HFFc6 (cell line): ENCODE measurements at places on chromosomes 6 and 20. TPM values are rescaled to one million over a fixed set of nuclear protein-coding genes. Genes with fewer than 3 reads are reported as not detected.

DNA sequence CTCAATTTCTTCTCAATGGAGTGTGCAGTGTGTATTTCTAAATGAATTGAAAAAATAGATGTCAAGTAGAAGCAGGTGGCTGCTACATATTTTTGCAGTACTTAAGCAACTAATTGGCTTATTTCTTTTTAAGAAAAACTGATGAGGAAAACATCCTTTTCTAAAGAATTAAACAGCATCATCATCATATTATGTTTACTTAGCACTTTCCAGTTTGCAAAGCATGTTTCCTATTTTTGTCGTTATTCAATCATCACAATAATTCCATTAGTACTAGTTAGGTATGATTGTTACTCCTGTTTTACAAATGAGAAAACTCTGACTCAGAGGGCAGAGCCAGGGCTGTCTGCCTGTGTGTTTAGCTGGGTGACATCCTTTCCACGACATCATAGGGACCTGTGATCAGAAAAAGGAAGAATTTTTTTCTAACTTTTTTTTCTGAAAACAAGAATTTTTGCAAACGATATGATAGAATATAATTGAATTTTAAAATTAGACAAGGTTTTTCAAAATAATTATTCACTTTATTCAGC lies 22.7 kb upstream of the BMP6 start:
- DNase-seq: no peak

DNA sequence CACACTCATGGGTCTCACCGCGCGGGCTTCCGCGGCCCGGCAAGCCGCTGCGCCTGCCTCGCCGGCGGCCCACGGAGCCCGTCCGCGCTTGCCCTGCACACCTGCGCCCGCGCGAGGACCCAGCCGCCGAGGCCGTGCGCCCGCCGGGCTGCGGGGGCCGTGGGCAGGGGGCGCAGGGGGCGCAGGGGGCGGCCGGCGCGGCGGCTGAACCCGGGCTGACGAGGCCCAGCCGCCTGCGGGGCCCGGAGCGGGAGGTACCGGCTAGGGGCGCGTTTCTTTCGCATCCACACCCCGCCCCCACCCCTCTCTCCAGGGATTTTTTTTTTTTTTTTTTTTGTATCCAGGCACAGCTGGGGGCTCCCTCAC lies 43.8 kb upstream of the OSTM1 start:
- no peak for DNase-seq

GRCh38 chr6:145116591-145117178 lies 618.6 kb downstream of the EPM2A start:
- no peak for DNase-seq

- DNase-seq: no peak
Measured at GRCh38 chr6:117303323-117303722, 38.0 kb downstream of the VGLL2 start.

DNA sequence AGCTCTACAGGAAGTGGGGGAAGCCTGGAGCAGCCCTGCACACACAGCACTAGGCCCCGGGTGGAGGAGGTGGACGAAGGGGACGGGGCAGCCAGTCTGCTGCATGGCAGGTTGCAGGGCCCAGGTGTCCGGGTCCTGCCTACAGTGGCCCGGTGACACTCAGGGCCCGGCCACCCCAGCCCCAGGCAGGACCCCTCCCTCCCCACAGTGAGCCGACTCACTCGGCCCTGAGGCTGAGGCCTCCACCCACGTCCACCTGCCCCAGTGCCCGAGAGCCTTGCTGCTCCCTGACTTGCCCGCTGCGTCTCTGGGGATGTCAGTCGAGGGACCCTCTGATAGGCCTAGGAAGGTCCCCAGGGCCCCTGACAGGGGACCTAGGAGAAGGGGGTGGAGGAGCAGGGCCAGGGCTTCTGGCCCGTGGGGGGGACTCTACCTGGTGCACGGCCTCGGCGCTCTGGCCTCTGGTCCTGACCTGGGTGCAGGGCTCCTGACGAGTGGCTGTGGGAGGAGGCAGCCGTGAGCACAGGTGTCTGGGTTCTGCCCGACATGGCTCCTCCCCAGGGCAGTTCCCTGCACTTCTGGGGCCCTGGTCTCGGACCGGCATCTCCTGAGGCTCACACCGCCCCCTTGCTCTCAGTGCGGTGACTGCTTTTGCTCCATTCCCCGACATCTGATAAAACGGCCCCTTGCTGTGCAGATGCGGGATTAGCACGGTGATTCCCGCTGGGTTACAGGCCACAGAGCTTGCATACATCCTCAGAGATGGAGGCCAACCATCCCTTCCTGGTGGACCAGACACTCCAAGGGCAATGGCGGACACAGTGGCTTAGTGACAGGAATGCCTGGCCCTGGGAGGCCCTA lies 20.1 kb downstream of the FRMD1 start:
- no peak for DNase-seq

DNA sequence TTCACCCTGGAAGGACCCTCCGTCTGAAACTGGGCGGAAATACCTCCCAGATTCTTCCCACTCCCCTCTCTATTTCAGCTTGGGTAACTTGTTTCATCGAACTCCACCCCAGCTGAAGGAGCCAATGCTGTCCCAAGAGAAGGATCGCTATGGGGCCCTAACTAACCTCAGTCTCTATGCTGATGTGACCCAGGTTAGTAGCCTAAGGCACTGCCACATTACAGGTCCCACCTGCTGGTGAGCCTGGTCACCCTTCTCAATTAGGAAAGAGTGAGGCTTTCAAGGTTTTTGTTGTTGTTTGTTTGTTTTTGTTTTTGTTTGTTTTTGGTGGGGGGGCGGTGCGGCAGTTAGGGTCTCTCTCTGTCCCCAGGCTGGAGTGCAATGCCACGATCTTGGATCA lies 168.4 kb downstream of the OR2B2 start:
- DNase-seq: no peak

DNA sequence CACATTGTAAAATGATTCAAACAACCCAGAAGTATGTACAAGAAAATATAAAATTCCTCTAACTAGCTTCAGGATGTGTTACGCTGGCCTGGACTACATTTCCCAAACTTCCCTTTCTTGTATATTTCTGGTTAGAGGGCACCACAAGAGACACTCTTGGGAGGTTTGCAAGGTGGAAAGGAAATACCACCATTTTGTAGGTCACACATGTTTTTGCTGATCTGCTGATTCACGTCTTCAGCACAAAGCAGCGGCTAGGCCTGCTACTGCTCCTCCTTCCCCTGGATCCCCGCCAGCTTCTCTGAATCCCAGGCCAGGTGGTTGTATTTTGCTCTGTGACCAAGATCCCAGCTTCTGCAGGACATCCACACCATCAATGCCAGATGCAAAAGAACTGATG lies 104.2 kb downstream of the AGPAT4 start:
- DNase-seq: peak; percentile 39

GRCh38 chr6:75351570-75351969 lies 67.0 kb upstream of the TMEM30A start:
- DNase-seq: no peak

DNA sequence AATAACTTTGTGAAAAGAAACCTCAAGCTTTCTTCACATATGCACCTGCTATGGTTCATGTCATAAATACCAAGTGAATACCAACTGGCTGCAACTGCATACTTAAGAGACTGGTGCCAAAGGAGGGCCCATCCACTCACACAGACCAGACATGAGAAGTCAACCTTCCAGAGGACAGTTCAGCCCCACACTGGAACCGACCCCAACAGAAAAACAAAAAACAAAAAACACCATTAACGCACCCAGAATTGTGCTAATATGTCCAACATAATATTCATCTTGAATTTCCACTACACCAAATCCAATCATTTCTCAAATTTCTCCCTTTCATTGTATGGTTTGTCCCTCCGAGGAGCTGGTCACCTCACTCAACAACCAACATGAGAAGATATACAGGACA lies 42.8 kb downstream of the CHD6 start:
- no peak for DNase-seq

MAP7 gene
- 0.19 to 0.65 TPM (median 0.27 TPM) in 3 replicates for total RNA-seq

WFDC10B gene
- total RNA-seq: not detected in 3 replicates
